Iris pigment epithelial cell (primary cell): ENCODE measurements at places on chromosomes 13 and 19.

DNA sequence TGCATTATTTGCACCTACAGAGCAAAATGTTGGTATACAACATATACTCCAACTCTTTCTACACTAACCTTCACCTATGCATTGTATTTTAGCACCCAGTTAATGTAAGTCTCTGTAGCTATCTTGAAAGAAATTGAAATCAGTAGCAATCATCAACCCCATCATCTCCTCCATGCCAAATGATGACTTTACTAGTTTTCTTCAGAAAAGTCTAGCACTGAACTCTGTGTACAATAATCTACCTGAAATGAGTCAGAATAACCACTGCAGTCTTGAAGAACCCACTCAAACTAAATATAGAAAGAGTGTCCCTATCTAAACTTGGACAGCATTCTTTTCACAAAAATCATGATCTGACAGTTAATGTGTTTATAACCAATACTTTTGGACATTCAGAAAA, 9.8 kb downstream of the IRS2 start:
- peak; percentile 47 for DNase-seq

DNA sequence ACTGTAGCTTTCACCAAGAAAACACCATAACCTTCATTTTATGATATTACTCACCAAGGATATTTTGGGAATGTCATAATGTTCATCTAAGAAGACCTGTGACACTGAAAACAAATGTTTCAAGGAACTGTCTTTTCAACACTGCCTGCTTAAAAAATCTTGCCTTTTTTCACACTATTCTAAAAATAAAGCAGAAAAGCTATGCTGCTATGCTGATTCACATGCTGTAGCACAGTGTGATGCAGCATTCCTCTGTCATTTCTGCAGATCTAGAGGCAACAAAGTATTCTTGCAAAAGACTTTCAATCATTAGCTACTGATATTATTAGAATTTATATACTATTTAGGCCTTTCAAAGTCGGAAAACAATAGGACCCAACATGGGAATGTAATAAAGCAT, 525.7 kb downstream of the UQCRFS1 start:
- DNase-seq, result no peak

- DNase-seq, result no peak
Observed at GRCh38 chr13:28984825-28985224, 164.7 kb downstream of the MTUS2 start.

DNA sequence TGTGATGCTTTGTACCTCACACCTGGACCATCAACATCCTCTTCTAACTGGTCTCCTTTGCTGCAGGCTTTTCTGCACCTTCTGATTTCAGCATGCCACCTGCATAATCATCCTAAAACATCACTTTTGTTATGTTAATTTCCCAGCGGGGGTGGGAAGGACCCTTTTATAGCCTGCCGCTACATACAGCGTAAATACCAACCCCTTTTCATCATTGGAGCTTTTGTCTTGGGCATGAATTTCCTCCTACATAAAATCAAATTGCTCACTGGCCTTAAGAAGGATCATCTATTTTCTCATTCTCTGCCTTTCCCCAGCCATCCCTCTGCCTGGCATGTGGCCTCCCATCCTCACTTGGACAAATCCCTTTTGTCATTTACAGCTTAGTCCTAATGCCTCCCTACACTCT, 124.7 kb downstream of the RBM26 start:
- DNase-seq, result no peak

- no peak for DNase-seq
Observed at GRCh38 chr13:106479929-106480328, 55.5 kb downstream of the EFNB2 start.

- DNase-seq, result peak; percentile 12
Observed at GRCh38 chr19:3250675-3251074, 26.2 kb downstream of the CELF5 start.

DNA sequence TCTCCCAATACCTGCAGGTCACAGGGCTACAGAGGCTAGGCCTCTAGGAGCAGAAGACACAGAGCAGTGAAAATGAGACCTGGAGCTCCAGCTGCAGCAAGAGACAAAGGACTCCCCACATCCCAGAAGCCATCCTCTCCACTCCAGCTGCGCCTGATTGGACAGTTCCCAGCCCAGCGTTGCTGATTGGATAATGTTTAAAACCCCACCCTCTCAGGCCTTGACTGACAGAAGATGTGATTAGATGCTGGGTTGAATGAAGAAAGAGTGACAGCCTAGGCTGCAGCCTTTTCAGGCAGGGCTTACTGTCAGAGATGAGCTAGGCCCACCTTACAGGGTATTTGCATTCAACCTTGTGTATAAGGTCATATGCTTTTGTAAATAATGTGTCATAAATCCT, 59.4 kb downstream of the ZNF708 start:
- no peak for DNase-seq

- peak; percentile 3 for DNase-seq
Observed at GRCh38 chr13:43915451-43915850, 35.7 kb downstream of the LACC1 start.

DNA sequence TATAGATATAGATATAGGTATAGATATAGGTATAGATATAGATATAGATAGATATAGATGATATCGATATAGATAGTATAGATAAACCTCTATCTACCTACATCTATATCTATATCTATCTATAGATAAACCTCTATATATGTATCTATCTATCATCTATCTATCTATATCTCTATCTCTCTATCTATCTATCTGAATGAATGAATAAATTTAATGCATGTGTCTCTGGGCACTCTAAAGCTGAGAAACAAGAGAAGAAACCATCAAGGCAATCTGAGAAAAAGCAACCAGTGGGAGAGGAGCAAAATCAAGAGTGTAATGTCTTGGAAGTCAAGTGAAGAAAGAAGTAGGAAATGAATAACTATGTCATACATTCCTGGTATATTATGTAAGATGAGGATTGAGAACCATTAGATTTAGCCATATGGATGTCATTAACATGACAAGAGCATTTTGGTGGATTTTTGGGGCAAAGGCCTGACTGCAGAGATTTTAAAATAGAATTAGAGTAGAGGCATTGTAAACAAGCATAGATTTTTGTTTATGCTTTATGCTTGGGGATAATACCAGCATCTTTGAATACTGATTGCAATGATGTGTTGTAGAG, 1262.7 kb upstream of the MIR17HG start:
- DNase-seq, result no peak

GRCh38 chr13:26899202-26899601, 138.6 kb upstream of the GPR12 start:
- no peak for DNase-seq

GRCh38 chr13:32537580-32538142, 934 bp downstream of the N4BP2L2 start:
- DNase-seq, result peak; percentile 9

DNA sequence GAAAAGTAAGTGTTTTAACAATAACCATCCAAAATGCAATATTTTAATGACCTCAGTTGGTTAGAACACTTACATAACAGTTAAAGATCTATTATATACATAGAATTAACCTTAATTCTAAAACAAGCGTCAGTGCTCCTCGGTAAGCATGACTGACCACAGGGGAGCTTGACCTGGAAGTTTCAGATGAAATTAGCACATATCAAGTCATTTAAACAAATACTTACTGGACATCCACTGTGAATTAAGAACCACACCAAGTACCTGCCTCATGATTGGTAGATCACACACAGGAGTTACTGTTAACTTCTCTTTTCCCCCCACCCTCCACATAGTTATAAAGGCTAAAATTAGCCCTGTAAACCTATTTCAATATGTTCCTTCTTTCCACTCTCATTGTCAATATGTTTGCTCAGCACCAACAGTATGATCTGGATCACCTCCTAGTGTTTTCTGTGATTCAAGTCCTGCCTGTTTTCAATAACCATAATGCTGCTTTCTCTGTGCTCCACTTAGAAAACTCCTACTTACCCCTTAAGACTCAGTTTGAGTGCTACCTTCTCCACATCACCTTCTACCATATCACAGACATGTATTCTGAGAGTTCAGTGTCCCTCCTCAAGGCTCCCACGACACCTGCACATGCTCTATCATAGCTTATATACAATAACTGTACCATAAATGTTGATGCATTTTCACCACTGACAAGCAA, 209.0 kb downstream of the VWA8 start:
- no peak for DNase-seq

GRCh38 chr13:34993470-34993869, 51.4 kb downstream of the NBEA start:
- DNase-seq, result peak; percentile 9

DNA sequence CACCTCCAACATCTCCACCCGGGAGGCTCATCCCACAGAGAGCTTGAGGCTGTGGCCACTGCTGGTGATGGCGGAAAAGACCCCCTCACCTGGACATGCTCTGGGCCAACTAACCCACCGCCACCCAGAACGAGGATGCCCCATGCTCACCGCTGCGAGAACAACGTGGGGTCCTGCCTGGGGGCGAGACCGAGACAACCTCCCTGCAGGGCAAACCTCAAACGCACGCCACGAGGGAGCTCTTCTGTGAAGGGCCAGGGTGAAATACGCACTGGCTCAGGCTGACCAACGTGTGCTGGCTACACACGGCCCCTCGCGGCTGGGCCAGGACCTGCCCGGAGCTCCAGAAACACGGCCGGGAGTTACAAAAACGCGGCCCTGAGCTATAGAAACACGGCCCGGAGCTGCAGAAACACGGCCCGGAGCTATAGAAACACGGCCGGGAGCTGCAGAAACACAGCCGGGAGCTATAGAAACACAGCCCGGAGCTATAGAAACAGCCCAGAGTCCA, 19.0 kb upstream of the PLPP2 start:
- DNase-seq, result no peak

- DNase-seq, result peak; percentile 1
Observed at GRCh38 chr13:62113179-62113578, 697.5 kb upstream of the PCDH20 start.

GRCh38 chr13:78606471-78607408, 3.4 kb upstream of the POU4F1 start:
- no peak for DNase-seq

GRCh38 chr19:49787746-49788145, 20.9 kb downstream of the AP2A1 start:
- DNase-seq, result no peak

DNA sequence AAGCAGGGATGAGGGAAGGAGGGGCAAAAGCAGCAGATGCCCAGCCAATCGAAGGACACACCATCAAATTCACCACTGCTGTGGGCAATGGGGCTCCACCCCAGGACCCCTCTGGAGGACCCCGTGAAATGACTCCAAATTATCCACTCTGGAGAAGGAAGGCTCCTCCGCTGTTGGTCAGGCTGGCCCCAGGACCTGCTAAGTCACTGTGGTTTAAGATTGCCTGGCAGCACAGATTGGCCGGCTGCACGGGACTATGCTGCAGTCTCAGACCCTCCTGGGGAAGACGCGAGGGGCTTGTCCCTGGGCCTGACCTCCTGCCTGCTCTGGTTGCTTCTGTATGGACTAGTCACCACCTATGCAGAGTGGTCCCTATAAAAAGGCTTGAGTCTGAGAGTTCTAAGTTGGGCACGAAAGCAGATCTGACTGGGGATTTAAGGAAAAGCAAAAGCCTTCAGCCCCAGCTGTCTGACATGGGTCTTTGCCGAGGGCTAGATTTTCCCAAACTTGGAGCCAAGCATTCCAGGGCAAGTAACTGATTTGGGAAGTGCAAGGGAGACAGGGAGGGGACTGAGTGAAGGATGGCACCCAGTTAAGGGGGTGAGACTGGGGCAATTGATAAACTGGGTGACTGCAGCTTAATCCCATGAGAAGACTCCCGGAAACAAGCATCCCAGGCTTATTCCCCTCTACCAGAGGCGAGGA, 91.7 kb downstream of the TSHZ3 start:
- DNase-seq, result no peak

DNA sequence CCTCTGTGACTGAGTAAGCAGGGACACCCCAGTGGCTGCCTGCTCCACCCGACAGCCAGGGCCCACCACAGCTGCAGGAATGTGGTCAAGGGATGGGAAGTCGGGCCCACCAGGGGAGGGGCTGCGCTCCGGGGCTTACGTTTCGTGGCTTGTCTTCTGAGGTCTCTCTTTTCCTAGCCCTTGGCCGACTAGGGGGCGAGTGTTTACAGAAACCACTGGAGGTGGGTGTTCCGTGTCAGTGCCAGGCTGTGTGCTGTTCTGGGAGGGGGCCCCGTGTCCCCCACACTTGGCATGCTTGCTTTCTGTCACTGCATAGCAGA, 4.5 kb downstream of the ADAT3 start:
- no peak for DNase-seq

DNA sequence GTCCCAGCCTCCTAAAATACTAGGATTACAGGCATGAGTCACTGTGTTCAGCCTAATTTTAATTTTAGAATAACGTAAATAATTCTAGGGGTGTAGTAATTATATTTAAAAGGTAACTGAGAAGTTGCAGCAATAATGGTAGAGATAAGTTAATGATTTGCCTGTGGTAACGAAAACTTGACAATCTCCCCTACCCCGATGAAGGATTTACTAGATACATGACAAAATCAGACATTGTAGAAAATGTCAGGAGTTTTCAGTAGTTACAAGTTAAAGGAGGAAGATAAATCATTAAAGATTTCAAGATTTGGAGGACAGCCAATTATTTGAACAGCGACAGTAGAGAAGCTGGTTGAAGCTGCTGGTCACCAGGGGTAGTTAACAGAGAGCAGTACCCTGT, 652.2 kb upstream of the PCDH20 start:
- no peak for DNase-seq

DNA sequence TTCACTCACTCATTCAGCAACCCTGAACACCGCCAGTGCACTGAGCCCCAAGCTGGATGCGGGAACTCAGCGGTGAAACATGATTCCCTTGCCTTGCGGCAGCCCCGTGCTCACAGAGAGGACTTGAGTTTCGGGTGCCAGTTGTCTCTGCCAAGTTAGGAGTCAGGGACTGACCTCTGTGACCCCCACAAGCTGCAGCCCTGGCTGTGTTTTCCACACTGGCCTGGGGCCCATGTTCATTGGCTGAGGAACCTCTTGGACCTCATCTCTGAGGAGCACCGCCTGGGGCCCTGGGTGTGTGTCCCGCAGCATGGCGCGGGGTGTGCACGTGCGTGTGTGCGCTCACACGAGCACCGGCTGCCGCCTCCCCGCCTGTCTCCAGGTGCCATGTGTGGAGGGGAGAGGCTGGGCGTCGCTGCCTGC, 31.0 kb downstream of the CAPN12 start:
- DNase-seq, result peak; percentile 49

DNA sequence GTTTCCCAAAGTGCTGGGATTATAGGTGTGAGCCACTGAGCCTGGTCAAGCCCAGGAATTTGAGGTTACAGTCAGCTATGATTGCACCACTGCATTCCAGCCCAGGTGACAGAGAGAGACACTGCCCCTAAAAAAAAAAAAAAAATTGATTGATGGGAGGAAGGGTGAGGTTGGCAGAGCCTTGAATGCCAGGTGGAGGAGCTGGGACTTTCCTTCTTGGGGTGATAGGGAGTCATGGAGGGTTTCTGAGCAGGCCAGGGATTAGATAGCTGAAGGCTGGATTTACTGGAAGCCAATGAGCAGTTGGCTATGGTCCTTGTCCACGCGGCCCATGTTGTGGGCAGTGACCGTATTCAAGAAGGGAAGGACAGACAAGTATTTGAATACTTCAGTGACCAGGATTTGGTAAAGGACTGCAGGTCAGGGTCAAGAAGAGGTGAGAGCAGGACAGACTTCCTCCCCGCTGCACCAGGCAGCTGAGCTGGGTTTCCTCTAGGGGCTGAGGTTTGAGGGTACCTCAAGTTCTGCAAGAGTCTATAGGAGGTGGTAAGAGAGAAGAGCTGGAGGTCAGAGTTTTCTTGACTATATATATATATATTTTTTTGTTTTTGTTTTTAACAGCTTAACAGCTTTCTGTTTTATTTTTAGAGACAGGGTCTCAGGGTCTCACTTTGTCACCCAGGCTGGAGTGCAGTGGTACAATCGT, 6.9 kb upstream of the ICAM4 start:
- no peak for DNase-seq

GRCh38 chr19:16018801-16019551, 57.3 kb upstream of the TPM4 start:
- no peak for DNase-seq

- DNase-seq, result peak; percentile 94
Observed at GRCh38 chr19:37997911-37998344, 90.9 kb downstream of the SIPA1L3 start.
